ENCODE measurements at places on chromosomes 7 and 10.

DNA sequence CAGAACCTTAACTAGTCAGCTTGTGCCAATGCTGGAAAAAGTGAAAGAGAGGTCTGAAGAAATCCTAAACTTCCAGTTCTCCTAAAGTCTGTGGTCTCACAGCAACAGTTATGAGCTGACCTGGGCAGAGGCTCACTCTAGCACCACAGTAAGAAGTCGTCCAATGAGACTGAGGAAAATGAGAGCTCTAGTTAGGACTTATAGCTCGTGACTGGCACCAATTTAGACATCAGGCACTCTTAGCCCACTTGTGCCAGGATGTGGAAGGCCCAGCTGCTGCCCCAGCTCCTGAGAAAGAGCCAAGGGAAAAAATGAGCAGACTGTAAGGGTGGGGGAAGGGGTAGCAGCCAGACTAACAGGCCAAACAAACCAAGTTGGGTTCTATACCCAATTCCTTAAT, 7.6 kb downstream of the MMS19 start:
- no peak for DNase-seq

DNA sequence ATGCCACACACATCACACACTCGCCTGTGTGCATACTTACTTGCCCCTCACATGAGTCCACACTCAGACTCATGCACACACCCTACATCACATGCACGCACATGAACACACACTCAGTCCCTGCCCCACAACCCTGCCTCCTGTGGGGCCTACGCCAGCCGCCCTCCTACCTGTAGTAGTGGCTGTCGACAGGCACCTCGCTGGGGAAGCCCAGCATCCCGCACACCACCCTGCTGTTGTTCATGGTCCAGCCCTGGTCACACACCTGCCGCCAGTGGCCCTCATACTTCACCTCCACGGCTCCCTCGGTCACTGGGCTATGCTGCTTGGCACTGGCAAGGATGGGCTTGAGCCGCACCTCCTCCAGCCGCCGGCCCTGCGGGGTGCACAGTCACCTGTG, 7.2 kb downstream of the LOXL4 start:
- DNase-seq = no peak

- DNase-seq = no peak
These were observed 175.2 kb upstream of the GRB10 start for GRCh38 chr7:50957855-50958254.

- DNase-seq = no peak
These were observed 141.1 kb upstream of the CDK13 start for GRCh38 chr7:39808796-39809481.

DNA sequence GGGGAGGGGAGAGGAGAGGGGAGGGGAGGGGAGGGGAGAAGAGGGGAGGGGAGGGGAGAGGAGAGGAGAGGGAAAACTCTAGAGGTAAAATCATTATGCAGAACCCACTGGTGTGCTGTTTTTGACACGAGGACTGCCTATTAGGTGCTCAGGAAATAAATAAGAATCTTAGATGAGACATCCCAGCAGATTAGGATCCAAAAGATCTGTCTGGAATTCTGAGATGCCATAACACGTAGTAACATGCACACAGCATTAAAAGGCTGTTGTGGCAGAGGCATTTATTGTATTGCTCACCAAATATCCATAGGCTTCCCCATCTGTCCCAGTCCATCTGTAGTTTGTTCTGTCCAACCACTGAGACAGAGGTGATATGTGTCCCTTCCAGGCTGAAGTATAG, 40.8 kb upstream of the KMT2E start:
- no peak for DNase-seq

DNA sequence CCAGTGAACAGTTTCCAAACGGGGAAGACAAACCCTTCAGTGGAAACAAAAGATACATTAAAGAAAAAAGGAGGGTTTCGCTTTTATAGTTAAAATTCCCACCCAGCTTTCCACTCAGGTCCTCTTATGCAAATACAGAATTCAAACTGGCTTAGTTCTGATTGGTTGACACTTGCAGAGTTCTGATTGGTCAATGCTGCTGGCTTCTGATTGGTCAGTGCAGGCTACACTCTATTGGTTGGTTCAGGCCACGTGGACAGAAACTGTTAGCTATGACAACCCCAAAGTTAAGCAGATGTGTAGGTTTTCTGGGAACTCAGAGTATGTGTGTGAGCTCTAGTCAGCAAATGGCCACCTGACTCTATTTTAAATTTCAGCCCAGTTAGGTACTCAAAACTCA, 80.0 kb downstream of the FBXL13 start:
- DNase-seq = no peak

- DNase-seq = no peak
These were observed 32.4 kb downstream of the ACTA2 start for GRCh38 chr10:88920198-88920597.

GRCh38 chr7:66902844-66903180, 18.2 kb upstream of the TMEM248 start:
- DNase-seq = no peak

DNA sequence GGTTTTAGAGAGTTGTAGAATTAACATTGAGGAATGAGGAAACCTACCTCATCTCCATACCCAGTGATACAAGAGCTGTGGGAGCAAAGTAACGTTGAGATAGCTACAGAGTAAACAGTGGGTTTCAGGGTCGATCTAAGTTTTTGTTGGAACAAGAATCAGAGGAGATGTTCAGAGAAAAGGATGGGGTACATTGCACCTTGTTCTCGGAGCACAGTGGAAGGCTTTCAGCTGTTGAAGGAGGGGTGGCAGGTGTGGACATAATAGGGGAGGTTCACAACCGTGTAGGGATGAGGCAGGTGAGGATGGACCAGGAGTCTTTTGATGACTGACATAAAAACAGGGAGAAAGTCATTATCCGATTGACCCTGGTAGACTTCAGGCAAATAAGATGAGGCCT, 121.7 kb downstream of the MLLT10 start:
- no peak for DNase-seq

- DNase-seq = no peak
These were observed 51.6 kb upstream of the MACC1 start for GRCh38 chr7:20268824-20269223.

DNA sequence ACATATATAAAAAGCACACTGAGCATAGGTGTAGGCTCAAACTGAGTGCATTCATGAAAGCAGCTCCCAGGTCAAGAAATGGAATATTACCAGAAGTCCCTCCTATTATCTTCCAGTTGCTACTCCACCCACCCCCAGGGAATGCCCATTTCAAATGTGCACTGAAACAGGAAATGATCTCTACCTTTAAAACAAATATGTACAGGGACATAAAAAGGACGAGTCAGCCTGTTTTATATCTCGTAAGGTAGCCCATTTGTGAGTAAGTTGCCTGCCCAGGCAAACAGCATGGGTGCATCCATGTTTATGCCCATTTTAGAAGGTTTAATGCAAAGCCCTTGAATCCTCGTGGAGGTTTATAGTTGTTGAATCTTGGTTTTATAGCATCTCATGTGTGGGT, 10.4 kb downstream of the FFAR4 start:
- DNase-seq = no peak

DNA sequence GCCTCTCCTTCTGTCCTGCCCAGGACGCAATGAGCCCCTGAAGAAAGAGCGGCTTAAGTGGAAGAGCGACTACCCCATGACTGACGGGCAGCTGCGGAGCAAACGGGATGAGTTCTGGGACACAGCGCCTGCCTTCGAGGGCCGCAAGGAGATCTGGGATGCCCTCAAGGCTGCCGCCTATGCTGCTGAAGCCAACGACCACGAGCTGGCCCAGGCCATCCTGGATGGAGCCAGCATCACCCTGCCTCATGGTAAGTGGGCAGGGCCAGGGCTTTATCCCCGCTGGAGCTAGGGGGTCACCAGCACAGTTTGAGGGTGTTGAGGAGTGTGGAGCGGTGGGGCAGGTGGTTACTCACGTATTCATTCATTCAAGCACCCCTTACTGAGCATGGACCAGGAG, 4.7 kb upstream of the ANKRD2 start:
- no peak for DNase-seq
